ENCODE measurements at places on chromosomes 3 and 15. TPM values are rescaled to one million over a fixed set of nuclear protein-coding genes. Genes with fewer than 3 reads are reported as not detected.

The CLDND1 gene
- total RNA-seq: 132 TPM

DNA sequence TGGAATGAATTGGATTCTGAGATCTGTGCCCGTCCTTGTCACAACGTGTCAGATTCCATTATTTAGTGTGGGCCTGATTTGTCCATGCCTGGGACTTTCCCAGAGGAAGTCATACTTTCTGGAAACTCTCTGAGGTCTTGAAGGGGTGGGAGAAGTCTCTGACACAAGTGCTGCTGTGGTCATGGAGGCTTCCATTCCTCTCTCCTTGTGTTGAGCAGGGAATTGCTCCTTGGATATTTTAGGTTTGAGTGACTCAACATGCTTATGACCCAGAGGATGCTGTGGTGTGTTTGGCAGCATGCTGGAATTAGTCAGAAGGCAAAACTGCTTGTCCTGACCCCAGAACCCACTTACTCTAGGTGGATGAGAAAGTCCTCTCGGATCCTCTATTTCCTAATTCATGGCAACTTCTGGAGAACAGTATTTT lies 132.1 kb downstream of the LPP start:
- DNase-seq: no peak

DNA sequence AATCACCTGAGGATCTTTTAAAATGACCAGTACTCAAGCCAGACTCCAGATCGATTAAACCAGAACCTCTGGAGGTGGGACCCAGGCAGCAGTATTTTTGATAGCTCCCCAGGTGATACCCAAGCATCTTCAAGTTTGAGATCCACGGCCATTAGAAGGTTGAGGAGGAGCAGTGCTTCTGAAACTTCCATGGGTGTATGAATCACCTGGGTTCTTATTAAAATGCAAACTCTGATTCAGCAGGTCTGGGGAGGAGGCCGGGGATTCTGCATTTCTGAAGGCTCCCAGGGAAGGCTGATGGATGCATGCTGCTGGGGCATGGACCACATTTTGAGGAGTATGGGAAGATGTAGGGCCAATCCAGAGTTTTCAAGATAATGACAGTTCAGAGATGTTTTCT lies 55.4 kb downstream of the ATG7 start:
- DNase-seq: no peak

- DNase-seq: peak; percentile 47
Measured at GRCh38 chr3:194404365-194405140, 5.5 kb upstream of the GP5 start.

DNA sequence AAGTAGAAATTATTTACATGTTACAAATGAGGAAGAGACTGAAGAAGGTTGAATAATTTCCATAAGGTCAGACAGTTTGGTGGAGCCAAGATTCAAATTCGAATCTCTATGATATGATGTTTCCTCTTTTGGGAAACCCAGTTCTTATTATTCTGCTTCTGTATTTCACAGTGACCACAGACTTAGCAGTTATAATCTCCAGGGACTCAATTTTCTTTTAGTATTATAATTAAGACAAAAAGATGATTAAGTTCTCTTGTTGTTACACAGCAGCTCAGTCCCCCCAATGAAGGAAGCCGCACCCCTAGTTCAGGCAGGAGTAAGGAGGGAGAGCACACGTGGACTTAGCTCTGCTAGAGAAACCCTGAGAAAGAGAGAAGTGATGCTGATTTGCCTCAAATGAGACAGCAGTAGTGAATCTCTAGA lies 130.6 kb downstream of the CCNL1 start:
- no peak for DNase-seq

DNA sequence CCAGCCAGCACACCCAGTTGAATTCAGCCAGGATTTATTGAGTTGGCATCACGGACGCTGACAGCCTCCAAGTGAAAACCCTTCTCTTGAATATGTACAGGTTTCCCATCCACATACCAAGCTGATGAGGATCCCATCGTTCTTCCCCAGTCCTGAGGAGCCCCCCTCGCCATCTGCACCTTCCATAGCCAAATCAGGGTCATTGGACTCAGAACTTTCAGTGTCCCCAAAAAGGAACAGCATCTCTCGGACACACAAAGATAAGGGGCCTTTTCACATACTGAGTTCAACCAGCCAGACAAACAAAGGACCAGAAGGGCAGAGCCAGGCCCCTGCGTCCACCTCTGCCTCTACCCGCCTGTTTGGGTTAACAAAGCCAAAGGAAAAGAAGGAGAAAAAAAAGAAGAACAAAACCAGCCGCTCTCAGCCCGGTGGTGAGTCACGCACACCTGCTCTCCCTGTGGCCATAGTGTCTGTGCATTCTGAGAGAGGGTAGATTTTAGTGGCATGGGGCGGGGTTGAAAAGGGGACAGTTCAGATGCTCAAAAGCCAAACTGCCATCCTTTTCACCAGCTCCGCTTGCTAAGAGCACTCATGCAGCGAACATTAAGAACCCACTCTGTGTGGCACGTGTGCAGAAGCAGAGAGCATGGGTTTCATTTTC lies 51.2 kb downstream of the KLHL25 start:
- DNase-seq: no peak

The MINAR1 gene
- 0.51 TPM for total RNA-seq

DNA sequence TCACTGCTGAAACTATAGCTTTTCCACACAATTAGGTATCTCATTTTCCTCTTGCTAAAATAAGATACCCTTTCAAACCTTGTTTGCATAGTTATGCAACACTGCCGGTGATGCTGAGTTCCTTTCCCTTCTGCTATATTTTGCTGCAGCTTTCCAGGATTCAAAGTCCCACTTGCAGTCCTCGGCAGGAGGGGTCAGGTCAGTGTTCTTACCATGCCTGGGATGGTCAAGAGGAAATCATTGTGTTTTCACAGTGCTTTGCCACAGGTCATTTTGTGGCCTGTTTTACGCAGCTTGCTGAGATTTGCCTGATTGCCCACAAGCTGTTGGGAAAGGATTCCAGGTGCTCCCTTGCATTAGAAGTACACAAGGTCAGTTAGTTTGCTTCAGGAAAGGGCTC lies 156.9 kb downstream of the B3GALNT1 start:
- DNase-seq: no peak

- DNase-seq: no peak
Measured at GRCh38 chr3:183913580-183913920, 28.9 kb upstream of the PARL start.

DNA sequence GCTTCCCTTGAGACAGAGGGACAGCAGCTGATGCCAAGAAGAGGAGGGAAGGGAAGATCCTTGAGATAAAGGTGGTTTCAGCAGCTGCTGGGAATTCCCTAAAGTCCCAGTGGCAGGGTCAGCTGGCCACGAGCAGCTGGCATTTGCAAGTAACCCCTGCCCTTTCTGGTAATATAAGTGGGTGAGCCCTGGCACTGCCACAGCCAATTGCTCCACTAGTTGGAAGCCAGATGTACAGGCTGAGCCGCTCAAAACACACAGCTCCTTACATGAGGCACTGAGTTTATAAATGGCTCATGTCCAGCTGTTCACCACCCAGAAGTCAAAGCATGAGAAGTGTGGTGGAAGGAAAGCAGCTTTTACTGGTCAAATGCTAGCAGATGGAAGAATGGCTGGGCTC lies 35.4 kb downstream of the PRR20G start:
- DNase-seq: no peak

The FAM174B gene
- 15.9 TPM for total RNA-seq

The AP3B2 gene
- 0.89 TPM for total RNA-seq

The KLHL40 gene
- not detected for total RNA-seq

Data from naive thymus-derived CD4-positive, alpha-beta T cell (primary cell).